ENCODE measurements at places on chromosomes 4 and X.

DNA sequence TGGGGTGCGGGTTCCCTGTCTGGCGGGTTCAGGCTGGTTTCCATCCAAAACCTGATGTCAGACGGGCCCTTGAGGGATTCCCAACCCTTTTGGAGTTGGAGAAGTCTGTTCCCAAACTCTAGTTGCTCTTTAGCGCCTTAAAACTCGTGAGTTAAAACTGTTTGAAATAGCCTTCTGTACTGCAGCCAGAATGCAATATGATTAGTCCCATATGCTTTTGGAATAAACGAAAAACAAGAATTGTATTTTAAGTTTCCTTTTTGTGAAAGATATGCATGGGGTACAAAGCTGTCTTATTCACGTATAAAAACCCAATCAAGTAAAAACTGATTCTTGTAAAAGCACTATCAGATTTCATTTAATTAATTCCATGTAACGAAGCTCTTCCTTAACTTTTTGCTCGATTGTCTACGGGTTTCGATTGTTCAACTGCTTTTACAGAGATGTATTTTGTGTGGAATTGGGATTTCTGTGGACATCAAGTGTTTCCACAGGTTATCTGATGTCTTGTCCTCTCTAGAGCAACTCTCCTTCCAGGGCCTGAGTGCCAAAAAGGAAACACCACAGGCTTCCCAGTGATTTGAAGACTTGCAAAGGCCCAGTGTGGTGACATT, 49.5 kb downstream of the CLDN34 start:
- peak overlapping the region; percentile 84 for H3K27ac ChIP-seq
- H3K27me3 ChIP-seq, result peaks cover 6% of the 10 kb centered on the region
- DNase-seq, result no peak
- peaks cover 16% of the 10 kb centered on the region for H3K4me1 ChIP-seq

DNA sequence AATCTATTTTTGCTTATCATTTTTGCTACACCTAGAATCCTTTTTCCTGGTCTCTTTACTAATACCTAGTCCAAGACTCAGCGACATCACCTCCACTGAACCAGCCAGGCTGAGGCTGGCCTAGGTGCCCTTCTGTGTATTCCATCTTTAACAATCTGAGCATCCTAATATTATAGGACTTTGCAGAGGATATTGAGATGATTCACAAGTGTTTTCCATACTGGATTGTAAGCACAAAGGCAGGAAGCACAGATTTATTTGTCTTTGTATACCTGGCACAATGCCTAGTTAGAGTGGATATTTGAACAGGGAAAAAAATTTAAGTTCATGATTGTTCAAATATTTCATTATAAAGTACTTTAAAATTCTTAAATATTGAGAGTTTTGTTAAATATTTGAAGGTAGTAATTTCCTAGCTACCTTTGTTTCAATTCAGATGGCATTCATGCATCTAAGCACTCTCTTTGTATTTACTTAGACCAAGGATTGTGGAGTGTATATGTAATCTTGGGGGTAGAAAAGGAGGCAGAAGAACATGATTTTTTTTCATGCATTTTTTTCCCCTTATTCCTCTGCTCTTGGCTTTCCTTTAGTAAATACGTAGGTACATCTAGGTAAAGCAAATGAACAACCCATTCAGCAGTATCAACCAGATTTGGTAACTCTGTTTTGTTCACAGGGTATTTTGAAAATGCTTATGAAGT, 18.4 kb downstream of the SMARCA5 start:
- H3K4me1 ChIP-seq, result no peaks in the 10 kb centered on the region
- H3K27me3 ChIP-seq, result no peaks in the 10 kb centered on the region

GRCh38 chrX:107480272-107480671, 30.8 kb downstream of the FRMPD3 start:
- H3K4me3 ChIP-seq, result no peak overlapping the region
- DNase-seq, result no peak
- no peaks in the 10 kb centered on the region for H3K36me3 ChIP-seq

- H3K4me1 ChIP-seq, result no peaks in the 10 kb centered on the region
- H3K27ac ChIP-seq, result no peak overlapping the region
- no peak for DNase-seq
- H3K27me3 ChIP-seq, result no peaks in the 10 kb centered on the region
- no peak overlapping the region for H3K4me3 ChIP-seq
Measured at GRCh38 chrX:80513625-80514024, 93.4 kb downstream of the TENT5D start.

- H3K4me3 ChIP-seq, result no peak overlapping the region
- H3K4me1 ChIP-seq, result no peaks in the 10 kb centered on the region
- no peaks in the 10 kb centered on the region for H3K36me3 ChIP-seq
- DNase-seq, result no peak
- H3K27ac ChIP-seq, result no peak overlapping the region
Measured at GRCh38 chr4:21964762-21965319, 16.3 kb upstream of the KCNIP4 start.

GRCh38 chr4:139530833-139531427, 25.1 kb downstream of the SETD7 start:
- no peak overlapping the region for H3K27ac ChIP-seq
- no peaks in the 10 kb centered on the region for H3K27me3 ChIP-seq
- H3K36me3 ChIP-seq, result no peaks in the 10 kb centered on the region
- peak; percentile 75 for DNase-seq
- no peak overlapping the region for H3K4me3 ChIP-seq

DNA sequence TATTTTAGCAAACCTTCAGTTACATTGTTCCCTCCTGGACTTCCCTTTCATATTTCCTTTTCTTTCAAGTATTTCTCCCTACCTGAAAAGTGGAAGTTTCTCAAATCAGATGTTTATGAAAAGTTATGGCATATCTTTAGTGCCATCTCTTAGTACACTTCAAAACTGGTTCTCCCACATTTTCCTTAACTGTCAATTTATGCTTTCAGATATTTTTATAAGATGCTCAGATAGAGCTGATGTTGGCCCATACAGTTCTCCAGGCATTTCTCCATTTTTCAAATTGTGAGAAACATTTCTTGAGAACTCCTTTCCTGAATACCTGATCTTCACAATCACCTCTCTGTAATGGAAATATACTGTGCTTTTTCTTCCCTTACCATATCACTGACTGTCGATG, 32.5 kb upstream of the AP1AR start:
- no peaks in the 10 kb centered on the region for H3K27me3 ChIP-seq
- no peaks in the 10 kb centered on the region for H3K36me3 ChIP-seq
- H3K27ac ChIP-seq, result no peak overlapping the region
- no peak overlapping the region for H3K4me3 ChIP-seq
- DNase-seq, result no peak

- H3K27ac ChIP-seq, result no peak overlapping the region
- H3K27me3 ChIP-seq, result no peaks in the 10 kb centered on the region
- no peak for DNase-seq
- no peak overlapping the region for H3K4me3 ChIP-seq
- no peaks in the 10 kb centered on the region for H3K4me1 ChIP-seq
Measured at GRCh38 chr4:147310312-147310711, 170.6 kb upstream of the EDNRA start.

DNA sequence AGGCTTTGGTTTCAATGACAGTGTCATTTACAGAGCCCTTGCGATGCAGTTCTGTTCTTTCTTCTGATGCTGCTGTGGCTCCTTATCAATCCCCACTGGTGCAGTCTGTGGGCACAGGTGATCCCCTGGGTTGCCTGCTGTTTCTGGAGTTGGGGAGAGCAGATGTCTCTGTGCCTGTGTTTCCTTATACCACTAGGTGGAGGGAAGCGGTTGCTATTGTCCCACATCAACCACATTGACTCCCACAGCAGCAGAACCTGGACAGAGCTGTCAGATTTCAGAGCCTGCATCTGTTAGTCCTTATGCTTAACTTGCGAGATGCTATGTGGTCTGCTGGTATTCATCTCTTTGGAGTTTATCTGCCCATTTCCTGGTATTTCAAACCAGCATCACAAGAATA, 57.7 kb downstream of the NEIL3 start:
- no peak overlapping the region for H3K4me3 ChIP-seq
- H3K27ac ChIP-seq, result no peak overlapping the region
- peaks cover 9% of the 10 kb centered on the region for H3K36me3 ChIP-seq
- DNase-seq, result no peak
- no peaks in the 10 kb centered on the region for H3K27me3 ChIP-seq

- H3K4me3 ChIP-seq, result no peak overlapping the region
- H3K27me3 ChIP-seq, result no peaks in the 10 kb centered on the region
- no peak overlapping the region for H3K27ac ChIP-seq
Measured at GRCh38 chr4:69056921-69057550, 39.2 kb upstream of the UGT2B7 start.

DNA sequence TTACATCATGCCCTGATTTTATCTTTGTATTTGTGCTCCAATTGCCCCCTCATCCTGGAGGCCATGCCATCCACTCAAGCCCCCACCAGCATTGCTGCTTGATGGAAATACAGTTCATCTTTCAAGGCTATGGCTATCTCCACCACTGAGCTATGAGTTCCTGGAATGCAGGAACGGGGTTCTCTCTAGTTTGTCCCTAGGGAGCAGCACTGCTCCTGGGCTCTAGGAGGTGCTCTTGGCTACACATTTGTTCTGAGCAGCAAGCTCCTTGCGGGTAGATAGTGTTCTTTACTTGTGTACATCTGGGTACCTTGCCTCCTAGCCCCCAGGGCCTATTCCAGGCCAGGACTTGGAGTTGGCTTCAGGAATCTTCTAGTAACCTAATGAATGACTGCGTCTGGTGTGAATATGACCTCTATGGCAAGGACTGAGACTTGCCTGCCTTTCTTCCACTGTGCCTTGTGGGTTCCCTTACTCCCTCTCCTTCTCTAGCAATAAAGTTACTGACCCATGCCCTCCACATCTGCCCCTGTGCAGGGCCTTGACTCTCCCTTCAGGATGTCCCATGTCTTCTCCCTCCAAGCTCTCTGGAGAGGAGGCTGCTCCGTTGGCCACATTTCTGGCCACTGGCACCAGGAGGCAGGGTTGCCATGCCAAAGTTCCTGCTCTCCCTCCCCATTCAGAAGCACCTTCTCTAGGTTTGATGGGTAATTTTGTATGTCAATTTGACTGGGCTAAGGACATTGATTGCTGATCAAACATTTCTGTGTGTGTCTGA, 7.6 kb downstream of the CITED1 start:
- H3K27me3 ChIP-seq, result peaks cover 2% of the 10 kb centered on the region
- H3K27ac ChIP-seq, result no peak overlapping the region
- H3K4me3 ChIP-seq, result no peak overlapping the region
- peaks cover 5% of the 10 kb centered on the region for H3K36me3 ChIP-seq
- peaks cover 2% of the 10 kb centered on the region for H3K4me1 ChIP-seq

GRCh38 chrX:7730071-7730470, 112.9 kb upstream of the VCX start:
- H3K36me3 ChIP-seq, result no peaks in the 10 kb centered on the region
- H3K27me3 ChIP-seq, result no peaks in the 10 kb centered on the region
- no peak overlapping the region for H3K4me3 ChIP-seq
- no peaks in the 10 kb centered on the region for H3K4me1 ChIP-seq
- no peak overlapping the region for H3K27ac ChIP-seq
- DNase-seq, result no peak

GRCh38 chr4:168531305-168531704, 34.5 kb downstream of the PALLD start:
- no peaks in the 10 kb centered on the region for H3K4me1 ChIP-seq
- no peaks in the 10 kb centered on the region for H3K36me3 ChIP-seq
- no peak overlapping the region for H3K27ac ChIP-seq
- H3K27me3 ChIP-seq, result no peaks in the 10 kb centered on the region
- no peak overlapping the region for H3K4me3 ChIP-seq

GRCh38 chr4:8270912-8271815, 1.6 kb downstream of the HTRA3 start:
- peaks cover 6% of the 10 kb centered on the region for H3K27me3 ChIP-seq
- no peak for DNase-seq
- peaks cover 11% of the 10 kb centered on the region for H3K4me1 ChIP-seq
- H3K4me3 ChIP-seq, result no peak overlapping the region

- peaks cover 11% of the 10 kb centered on the region for H3K4me1 ChIP-seq
- no peaks in the 10 kb centered on the region for H3K27me3 ChIP-seq
- H3K4me3 ChIP-seq, result peak overlapping the region; percentile 68
- H3K27ac ChIP-seq, result peak overlapping the region; percentile 96
- no peaks in the 10 kb centered on the region for H3K36me3 ChIP-seq
Measured at GRCh38 chrX:47321386-47321785, 49.0 kb upstream of the ZNF157 start.

GRCh38 chr4:116005806-116006088, 892.3 kb upstream of the NDST4 start:
- H3K27me3 ChIP-seq, result no peaks in the 10 kb centered on the region
- H3K4me1 ChIP-seq, result no peaks in the 10 kb centered on the region
- no peak for DNase-seq
- H3K4me3 ChIP-seq, result no peak overlapping the region

DNA sequence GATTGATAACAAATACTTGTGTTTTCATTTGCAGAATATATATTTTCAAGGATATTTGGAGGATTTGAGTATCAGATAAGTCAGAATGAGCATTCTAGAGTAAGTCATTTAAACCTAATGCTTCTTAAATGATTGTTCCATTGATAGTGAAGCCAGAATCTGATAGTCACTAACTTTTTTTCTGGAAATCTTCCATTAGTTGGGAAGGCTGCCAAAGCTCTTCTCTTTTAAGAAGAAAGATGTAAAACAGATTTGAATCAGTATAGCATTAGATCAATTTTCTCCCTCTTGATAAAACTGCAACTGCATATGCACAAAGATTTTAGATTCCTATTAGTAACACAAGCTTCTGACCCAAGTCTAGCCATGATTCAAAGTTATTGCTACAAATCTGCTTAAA, 256.7 kb downstream of the SPOCK3 start:
- no peak overlapping the region for H3K4me3 ChIP-seq
- no peak overlapping the region for H3K27ac ChIP-seq
- no peaks in the 10 kb centered on the region for H3K4me1 ChIP-seq
- DNase-seq, result no peak

All from glutamatergic neuron (in vitro differentiated cells).